ENCODE measurements at places on chromosomes 2 and 18.

- no peaks in the 10 kb centered on the region for H3K36me3 ChIP-seq
- H3K27ac ChIP-seq, result no peak overlapping the region
- H3K4me3 ChIP-seq, result no peak overlapping the region
- peaks cover 29% of the 10 kb centered on the region for H3K4me1 ChIP-seq
Observed at GRCh38 chr18:55413474-55413873, 174.5 kb downstream of the TCF4 start.

DNA sequence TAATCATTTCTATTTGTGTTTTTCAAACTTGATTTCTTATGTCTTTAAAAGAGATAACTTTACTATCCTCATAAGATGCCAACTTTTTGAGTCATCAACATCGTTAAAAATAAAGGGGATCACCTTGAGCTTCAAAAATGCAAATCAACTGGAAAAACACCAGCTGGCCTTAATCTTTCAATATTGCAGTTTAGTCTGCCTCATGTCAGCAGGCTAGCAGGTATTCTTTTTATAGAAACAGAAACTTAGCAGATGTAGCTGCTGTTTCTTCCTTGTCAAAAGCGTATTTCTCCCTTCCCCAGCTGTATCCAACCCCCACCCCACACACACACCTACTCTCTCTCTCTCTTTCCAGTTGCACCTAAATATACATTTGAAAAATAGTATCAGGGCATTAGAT is 154.1 kb upstream of the ZNF804A start:
- no peak for DNase-seq
- H3K36me3 ChIP-seq, result no peaks in the 10 kb centered on the region
- no peak overlapping the region for H3K27ac ChIP-seq
- no peak overlapping the region for H3K4me3 ChIP-seq

- no peaks in the 10 kb centered on the region for H3K36me3 ChIP-seq
- no peaks in the 10 kb centered on the region for H3K27me3 ChIP-seq
- H3K27ac ChIP-seq, result no peak overlapping the region
- no peak overlapping the region for H3K4me3 ChIP-seq
- H3K4me1 ChIP-seq, result no peaks in the 10 kb centered on the region
- DNase-seq, result no peak
Observed at GRCh38 chr18:23401400-23402347, 51.4 kb upstream of the RIOK3 start.

DNA sequence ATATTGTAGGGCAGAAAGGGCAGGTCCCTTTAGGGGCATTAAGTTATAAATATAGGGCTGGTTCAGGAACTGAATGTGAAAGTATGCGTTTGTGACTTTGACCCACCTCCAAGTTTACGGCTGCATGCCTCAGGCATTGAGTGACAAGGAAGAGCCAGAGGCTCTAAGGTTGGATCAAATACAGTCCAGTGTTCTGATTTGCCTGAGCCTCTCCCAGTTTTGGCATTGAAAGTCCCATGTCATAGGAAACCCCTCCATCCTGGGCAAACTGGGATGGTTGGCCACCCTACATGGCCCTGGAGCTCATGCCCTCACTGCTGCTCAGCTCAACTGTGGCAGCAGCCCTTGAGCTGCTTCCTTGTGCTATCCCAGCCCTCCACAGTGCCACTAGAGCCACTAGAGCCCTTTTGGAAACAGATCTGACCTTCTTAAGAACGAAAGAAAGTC is 29.9 kb downstream of the HK2 start:
- no peak overlapping the region for H3K27ac ChIP-seq
- no peaks in the 10 kb centered on the region for H3K36me3 ChIP-seq
- H3K4me3 ChIP-seq, result no peak overlapping the region
- H3K4me1 ChIP-seq, result peaks cover 16% of the 10 kb centered on the region
- H3K27me3 ChIP-seq, result no peaks in the 10 kb centered on the region

DNA sequence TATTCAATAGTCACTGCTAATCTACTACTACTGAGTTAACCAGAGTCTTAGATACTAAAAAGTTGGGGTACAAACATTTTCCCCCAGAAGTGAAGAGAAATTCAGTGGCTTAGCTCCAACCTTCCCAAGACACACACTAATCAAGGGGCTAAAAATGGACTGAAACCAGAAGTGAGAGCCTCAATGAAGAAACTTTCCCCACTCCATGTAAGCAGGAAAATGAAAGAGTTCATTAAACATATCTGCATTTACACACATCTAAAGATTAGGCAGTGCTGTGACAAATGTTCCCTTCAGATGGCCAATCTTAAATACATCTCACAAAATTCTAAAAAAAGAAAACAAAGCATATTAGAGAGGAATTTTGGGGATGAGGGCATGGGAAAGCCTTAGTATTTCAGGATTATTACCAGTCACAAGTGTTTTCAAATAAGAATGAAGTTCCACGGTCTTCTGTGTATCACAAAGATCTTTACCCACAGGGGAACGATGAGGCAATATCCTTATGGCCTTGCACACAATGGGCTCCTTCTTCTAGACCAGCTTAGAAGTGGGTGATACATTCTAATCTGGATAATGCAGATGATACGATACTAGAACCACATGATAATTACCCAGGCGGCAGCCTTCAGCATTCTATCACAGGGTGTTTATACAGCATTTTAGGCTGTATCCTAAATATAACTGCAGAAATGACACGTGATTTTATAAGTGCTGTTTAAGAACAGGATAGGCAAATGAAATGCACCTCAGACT is 17.1 kb downstream of the ANKRD44 start:
- no peak for DNase-seq
- no peaks in the 10 kb centered on the region for H3K27me3 ChIP-seq
- H3K36me3 ChIP-seq, result no peaks in the 10 kb centered on the region
- peaks cover 11% of the 10 kb centered on the region for H3K4me1 ChIP-seq
- H3K27ac ChIP-seq, result peak overlapping the region; percentile 32

- no peak for DNase-seq
- H3K4me3 ChIP-seq, result no peak overlapping the region
- H3K36me3 ChIP-seq, result no peaks in the 10 kb centered on the region
- no peak overlapping the region for H3K27ac ChIP-seq
Observed at GRCh38 chr18:56322406-56322805, 316.0 kb downstream of the TXNL1 start.

DNA sequence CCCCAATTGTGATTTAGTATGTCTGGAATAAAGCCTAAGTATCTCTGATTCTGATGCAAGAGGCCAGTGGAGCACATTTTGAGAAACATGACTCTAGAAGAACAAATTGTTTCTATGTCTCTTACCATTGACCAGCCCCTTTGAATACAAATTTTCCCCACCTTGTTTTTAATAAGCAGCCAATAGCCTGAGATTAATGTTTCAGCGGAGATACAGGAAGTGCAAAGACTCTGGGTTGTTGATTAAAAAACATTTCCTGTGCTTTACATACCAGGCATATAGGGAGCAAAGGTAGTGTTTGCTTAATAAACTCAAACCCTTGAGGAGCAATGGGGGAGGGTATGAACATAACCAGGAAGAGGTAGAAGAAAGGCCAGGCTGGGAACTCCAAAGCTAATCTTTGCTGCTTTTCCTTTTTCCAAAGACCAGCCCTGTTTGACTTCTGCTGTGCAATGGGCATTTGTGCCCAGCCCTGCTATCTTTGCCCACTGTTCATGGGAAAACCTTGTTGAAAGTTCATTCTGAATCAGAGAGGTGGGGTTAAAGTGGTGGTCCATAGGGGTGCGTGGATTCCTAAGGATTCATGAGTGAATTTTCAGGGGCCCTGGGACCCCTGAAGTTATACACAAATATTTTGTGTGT is 29.3 kb downstream of the UPP2 start:
- H3K27ac ChIP-seq, result no peak overlapping the region
- no peaks in the 10 kb centered on the region for H3K36me3 ChIP-seq

GRCh38 chr2:20759487-20759886 is 63.4 kb downstream of the LDAH start:
- no peak overlapping the region for H3K27ac ChIP-seq
- H3K4me3 ChIP-seq, result no peak overlapping the region
- H3K27me3 ChIP-seq, result no peaks in the 10 kb centered on the region

DNA sequence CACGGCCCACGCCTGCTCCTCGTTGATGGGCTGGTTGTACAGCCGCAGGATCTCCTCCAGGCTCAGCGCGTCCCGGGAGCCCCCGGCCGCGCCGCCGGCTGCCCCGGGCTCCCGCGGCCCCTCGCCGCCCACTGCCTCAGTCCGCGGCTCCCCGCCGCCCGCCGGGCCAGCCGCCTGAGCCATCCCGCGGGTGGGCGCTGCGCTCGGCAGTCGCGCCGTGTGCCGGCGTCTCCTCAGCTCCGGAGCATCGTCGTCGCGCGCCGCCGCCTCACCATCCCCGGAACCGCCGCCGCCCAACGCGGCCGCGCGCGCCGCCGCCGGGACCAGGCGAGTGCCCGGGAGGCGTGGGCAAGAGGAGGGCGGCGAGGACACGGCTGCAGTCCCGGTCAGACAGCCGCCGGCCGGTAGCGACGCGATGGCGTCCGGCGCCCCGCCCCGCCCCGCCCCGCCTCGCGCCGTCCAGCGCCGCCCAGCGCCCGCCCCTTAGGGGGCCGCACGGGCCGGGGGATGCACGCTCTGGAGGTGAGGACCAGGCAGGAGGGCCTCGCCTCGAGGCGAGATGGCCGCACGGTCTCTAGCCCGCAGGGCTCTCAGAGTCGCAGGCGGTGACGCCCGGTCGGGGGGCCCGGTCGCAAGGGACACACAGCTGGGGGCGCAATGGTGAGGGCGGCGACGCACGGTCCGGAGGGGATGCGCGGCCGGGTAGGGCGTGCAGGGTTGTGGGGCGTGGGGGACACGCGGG is at the start of gene SPIRE1:
Gene SPIRE1, minus strand, starts transcription at position 424 of the 742 bp plus-strand sequence. Its CDS starts 241 bp downstream, at position 183.
- peaks cover 29% of the 10 kb centered on the region for H3K4me1 ChIP-seq
- peak within 1 kb of the TSS; percentile 96 for H3K27ac ChIP-seq
- peak within 1 kb of the TSS; percentile 81 for H3K4me3 ChIP-seq

- no peaks in the 10 kb centered on the region for H3K27me3 ChIP-seq
- H3K4me1 ChIP-seq, result peaks cover 18% of the 10 kb centered on the region
- peaks cover 29% of the 10 kb centered on the region for H3K36me3 ChIP-seq
- H3K27ac ChIP-seq, result no peak overlapping the region
- H3K4me3 ChIP-seq, result no peak overlapping the region
- DNase-seq, result no peak
Observed at GRCh38 chr2:127770973-127771735, 39.8 kb downstream of the WDR33 start.

DNA sequence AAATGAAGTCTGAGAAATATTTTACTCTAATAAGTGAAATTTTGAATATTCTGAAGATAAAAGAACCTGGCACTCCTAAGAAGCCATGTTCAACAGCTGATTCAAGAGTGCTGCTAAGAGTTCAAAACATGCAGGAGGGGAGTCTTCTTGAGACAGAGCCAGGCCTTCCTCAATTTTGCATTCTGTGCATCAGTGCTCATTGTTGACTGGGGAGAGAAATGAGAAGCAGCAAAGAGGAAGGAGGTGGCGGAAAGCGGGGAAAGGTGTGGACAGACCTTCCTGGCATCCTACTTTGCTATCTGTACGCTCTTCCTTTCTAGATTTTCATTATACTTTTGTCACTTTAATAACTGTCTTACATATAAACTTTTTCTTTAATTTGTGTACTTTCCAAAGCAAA is 29.7 kb upstream of the TXNDC2 start:
- no peak for DNase-seq
- peaks cover 9% of the 10 kb centered on the region for H3K4me1 ChIP-seq
- H3K4me3 ChIP-seq, result no peak overlapping the region
- no peak overlapping the region for H3K27ac ChIP-seq
- H3K27me3 ChIP-seq, result no peaks in the 10 kb centered on the region
- H3K36me3 ChIP-seq, result no peaks in the 10 kb centered on the region

GRCh38 chr2:240960309-240960970 is 38.0 kb upstream of the SNED1 start:
- H3K27me3 ChIP-seq, result peaks cover 13% of the 10 kb centered on the region
- H3K27ac ChIP-seq, result peak overlapping the region; percentile 32

GRCh38 chr2:100857915-100858314 is 38.0 kb downstream of the NPAS2 start:
- DNase-seq, result no peak
- no peak overlapping the region for H3K27ac ChIP-seq
- no peak overlapping the region for H3K4me3 ChIP-seq
- H3K4me1 ChIP-seq, result peaks cover 7% of the 10 kb centered on the region
- H3K27me3 ChIP-seq, result no peaks in the 10 kb centered on the region
